Upper lobe of right lung (tissue), 1 donor: ENCODE measurements at places on chromosomes 1 and 21. TPM values are rescaled to one million over a fixed set of nuclear protein-coding genes. Genes with fewer than 3 reads are reported as not detected.

Gene FBLIM1
- total RNA-seq, result 39.0 TPM

Gene CLCA4
- total RNA-seq, result not detected

Gene NID1
- 60.5 TPM for total RNA-seq

Gene SH2D2A
- 3.8 TPM for total RNA-seq

Gene CD34
- 50.7 TPM for total RNA-seq

Gene FLG2
- not detected for total RNA-seq

Gene VPS45
- 37.4 TPM for total RNA-seq

Gene KRTAP20-1
- total RNA-seq, result not detected
